ENCODE measurements at places on chromosomes 12 and 14.
A peak's percentile ranks its signal among the peaks of the same experiment; 100 is the strongest.

DNA sequence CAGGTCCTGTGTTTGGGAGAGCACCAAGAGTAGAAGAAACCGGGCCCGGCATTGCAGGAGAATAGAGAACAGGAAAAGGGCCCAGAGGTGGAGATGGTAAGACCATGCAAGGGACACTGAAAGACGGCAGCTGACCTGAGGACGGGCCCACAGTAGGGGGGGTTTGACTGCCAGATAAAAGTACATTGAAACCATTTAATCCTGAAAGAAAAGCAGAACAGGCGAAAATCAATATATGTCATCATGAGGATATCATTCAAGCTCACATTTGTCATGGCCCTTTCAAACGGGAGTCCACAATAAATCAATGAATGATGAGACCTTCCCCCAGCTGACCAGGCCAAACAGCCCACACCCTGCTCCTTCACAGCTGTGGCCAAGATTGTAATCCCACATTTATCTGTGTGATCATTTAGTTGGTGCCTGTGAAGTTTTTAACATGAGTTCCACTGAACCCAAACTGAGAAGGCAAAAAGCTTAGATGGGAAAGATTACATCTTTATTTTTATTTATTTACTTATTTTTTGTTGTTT is 39.5 kb downstream of the E2F7 start:
- no peak for DNase-seq

DNA sequence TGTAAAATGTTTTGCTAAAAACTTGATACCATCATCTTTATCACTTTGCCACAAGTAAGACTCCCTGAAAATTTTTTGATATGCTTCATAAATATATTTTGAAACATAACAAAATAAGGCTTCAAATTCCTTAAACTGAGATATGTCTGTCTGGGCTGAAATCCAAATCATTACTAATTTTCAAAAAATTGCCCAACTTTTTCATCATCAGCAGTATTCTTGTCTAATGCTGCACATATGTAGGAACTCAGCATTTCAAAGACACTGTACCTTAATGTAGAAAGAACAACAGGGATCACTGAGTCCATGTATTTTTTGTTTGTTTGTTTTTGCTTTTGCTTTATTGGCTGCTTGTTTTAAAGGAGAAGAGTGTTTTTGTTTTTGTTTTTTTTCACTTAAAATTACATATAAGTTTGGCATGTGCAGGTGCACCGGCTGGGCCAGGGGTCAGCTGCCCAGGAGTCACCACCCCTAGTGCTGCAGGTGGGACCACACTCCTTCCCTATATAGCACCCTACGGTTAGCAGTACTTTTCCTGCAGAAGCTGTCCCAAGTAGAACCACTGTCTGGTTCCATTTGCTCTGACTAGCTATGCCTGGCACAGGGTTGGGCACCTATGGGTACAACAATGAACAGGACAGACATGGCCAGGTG is 231.2 kb downstream of the PIK3C2G start:
- no peak for DNase-seq

DNA sequence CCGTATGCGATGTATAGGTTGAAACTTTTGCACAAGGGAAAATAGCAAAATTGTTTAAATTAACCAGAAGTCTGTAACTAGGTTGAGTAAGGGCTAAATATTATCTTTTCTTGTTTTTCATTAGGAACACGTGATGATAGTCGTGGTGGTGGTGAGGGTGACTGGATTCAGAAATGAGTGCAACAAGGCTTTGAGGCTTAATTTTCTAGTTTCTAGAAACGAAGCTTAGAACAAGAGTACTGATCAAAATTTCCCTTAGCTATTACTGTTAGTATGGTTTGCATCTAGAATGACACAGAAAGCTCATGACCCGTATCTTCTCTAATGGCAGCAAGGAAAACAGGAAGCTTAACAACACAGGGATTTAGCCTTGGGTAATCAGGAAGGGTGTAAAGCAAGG is 7.0 kb downstream of the SLIRP start:
- DNase-seq: no peak

DNA sequence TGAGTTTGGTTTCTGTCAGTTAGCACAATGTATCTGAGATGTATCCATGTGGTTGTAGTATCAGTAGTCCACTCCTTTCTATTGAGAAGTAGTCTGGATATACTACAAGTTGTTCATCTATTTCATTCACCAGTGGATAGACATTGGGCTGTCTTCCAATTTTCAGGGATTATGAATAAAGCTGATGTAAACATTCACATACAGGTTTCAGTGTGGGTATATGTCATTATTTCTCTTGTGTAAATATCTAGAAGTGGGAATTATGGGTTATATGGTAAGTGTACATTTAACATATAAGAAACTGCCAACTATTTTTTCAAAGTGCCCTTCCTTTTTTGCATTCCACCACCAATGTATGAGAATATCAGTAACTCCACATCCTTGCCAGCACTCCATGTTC is 35.9 kb downstream of the PHLDA1 start:
- DNase-seq: peak; percentile 39

DNA sequence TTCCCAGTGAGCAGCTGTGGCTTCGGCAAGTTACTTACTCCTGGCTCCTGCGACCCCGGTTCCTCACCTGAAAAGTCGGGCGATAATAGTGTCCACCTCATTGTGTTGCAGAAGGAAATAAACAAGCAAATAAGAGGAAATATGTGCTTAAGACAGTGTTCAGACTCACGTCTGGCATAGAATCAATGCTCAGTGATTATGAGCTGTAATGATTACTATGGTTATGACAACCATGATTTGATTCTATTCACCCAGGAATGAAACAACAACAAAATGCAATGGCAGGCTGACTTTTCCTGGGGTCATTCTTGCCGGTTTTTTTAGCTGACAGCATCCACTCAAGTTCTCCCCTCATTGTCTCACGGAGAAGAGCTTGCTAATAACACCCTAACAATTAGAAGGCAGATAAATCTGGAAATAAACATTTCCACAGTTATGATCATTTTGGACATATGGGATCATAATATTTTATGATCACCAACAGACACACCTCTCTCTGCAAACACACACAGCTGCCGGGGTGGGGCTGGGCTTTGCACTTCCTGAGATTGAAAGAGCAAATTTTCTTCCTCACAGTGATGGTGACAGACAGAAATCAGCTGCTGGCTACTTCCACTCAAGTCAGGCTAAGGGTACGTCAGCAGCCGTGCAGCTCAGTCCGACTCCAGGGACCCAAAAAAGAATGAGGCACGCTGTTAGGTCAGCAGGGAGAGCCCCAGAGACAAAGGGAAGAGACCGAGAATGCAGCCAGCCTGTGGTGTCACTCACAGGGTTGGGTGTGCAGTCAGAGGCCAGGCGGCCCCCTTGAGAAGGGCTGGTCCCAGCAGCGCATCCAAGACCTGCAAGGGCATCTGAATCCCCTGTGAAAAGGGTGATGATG is 158.0 kb downstream of the RIMBP2 start:
- DNase-seq: peak; percentile 44

GRCh38 chr12:77299910-77300669 is 234.7 kb upstream of the E2F7 start:
- no peak for DNase-seq

DNA sequence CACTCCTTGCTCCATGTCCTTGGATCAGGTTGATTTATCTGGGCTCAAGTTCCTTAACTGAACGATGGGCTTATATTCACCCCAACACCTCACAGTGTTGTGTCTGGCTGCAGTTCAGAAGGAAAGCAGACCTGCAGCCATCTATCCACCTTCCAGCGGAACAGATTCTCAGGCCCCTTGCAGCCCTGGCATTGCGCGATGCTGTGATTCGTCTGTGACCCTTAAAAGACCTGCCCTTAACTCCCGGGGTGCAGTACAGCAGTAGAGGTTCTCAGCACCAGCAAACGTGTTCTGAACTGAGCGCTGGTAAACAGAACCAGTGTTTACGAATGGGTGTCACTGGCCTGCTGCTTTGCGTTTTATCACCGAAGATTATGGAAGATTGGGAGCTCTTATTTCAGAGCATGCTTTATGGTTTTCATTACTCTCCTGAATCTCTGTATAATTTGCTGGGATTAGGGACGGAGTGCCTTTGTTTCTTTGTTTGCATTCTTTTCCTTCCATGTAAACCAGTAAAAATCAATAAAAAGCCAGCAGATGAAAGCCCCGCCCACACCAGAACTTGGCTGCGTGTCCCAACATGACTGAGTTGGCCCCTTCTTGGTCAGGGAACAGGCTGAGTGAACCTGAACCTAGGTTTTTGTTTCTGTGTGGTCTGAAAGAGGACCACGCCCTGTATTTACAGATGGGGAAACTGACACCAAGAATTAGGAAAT is 286.7 kb upstream of the CRY1 start:
- DNase-seq: peak; percentile 97

- peak; percentile 60 for DNase-seq
These were observed 50.1 kb downstream of the KLRG1 start for GRCh38 chr12:9039397-9039977.

DNA sequence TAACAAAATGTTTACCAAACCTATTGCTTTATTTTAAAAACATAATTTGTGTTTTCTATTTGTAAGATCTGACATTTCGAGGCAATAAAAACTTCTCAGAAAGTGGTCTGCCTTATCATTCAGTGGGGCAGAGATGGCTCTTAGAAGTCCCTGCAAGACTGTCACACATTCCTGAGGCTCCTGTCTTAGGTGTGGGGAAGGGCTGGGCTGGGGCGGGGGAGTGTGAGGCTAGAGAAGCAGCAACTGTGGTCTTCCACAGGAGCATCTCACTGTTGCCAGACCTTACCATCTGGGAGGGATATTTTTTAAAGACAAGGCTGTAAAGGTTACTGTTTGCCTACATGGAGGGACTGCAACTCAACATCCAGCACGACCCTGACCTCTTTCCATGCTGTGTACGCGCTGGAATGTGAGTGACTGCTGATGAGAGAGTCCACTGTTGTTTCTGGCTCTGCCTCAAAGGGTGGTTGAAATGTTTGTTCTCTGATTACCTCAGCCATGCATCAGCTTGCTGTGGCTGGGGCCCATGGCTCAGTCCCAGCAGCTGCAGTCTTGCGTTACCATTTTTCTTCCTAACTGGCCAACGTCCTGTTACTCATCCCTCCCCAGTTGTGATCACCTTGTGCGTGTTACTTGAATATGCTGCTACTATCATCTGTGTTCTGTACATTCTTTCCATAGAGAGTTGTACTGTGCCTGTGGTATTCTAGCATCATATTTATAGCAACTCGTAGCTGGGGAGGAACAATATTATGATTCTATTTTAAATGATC is 12.4 kb downstream of the ERG28 start:
- DNase-seq: peak; percentile 10

DNA sequence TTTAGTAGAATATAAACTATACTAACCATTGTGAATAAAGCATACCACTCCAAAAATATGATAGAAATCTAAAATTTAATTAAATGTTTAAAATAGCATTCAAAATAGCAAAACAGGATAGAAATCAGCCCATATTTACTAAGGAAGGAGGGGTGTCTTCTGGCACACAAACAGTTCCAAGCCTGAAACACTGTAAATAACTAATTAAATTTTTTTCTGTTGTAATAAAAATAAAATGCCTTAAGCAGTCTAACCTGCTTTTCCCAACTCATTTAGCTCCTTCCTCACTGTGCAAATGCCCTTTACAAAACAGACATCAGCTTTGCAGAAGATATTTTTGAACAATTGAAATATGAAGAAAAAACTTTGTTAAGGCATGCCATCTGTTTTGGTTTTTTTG is 707.1 kb upstream of the USP15 start:
- DNase-seq: no peak

DNA sequence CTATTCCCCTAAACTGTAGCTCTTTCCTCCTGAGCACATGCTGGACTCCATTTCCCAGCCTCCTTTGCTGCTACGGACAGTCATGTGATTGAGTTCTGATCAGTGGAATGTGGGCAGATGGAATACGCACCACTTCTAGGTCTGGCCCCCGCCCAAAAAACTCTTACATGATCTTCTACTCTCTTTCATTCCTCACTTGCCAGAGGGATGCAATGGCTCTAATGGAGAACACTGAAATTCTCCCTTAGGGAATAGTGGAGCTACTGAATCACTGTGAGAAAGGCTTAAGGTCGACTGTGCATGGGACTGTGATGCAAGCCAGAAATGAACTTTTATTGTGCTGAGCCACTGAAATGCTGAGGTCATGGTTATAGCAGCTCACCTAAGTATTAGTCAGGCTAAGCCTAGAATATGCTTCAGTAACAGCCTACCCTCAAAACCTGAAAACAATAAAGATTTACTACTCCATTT is 13.0 kb upstream of the TMED2 start:
- DNase-seq: peak; percentile 48

DNA sequence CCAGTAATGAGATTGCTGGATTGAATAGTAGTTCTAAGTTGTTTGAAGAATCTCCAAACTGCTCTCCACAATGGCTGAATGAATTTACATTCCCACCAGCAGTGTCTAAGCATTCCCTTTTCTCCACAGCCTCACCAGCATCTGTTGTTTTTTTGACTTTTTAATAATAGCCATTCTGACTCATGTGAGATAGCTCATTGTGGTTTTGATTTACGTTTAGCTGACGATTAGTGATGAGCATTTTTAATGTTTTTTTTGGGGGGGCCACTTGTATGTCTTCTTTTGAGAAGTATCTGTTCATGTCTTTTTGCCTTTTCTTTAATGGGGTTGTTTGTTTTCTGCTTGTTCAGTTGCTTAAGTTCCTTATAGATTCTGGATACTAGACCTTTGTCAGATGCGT is 8.1 kb upstream of the SLC15A5 start:
- no peak for DNase-seq

- no peak for DNase-seq
These were observed 3.6 kb downstream of the STAT6 start for GRCh38 chr12:57107456-57108155.

- peak; percentile 22 for DNase-seq
These were observed 161.5 kb downstream of the DERA start for GRCh38 chr12:16072678-16073077.

DNA sequence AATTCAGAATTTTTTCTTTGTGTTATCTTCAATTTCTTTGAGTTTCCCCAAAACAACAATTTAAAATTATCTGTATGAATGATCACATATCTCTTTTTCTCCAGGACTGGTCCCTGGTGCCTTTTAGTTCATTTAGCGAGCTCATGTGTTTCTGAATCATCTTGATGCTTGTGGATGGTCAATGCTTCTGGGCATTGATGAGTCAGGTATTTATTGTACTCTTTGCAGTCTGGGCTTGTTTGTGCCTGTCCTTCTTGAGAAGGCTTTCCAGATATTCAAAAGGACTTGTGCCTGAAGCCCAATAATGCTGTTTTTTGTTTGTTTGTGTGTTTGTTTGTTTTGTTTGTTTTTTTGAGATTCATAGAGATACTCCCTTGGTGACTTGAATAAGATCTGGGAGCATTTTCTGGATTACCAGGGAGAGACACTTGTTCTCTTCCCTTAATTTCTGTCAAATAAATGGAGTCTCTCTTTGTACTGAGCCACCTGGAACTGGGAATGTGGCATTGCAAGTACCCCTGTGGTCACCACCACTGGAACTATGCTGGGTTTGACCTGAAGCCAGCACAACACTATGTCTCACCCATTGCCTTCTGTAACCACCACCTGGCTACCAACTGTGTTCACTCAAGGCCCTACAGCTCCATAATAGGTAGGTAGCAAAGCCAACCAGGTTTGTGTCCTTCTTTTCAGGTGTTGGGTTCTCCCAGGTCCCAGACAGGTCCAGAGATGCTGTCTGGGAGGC is 56.3 kb downstream of the SLC6A15 start:
- no peak for DNase-seq

- no peak for DNase-seq
These were observed 101.6 kb downstream of the SOX5 start for GRCh38 chr12:23847857-23848256.

GRCh38 chr12:12784911-12785814 is at the start of gene APOLD1:
Gene APOLD1, plus strand, starts transcription at chr12:12785659. Its CDS starts 33 bp downstream, at chr12:12785692.
- DNase-seq: peak; percentile 56
